NCI-H345 (cell line): ENCODE measurements at places on chromosomes 4 and X.

- peak; percentile 81 for DNase-seq
Measured at GRCh38 chr4:73573794-73574528, 46.3 kb downstream of the RASSF6 start.

DNA sequence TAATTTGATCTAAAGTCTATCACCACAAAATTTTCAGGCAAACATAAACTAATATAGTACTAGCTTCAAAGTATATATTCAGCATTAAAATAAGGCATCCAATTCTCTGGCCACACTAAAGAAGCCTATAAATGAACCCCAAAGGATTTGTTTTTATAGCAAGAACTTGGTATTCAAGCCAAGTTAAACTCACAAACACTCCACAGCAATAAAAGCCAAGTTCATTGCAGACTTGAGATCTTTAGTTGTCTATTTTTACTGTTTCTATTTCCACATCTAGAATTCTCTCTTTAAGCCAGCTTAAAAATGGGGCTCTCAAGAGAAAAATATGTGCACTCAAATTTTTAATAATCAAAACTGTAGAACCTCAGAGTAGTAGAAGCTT lies 51.1 kb downstream of the WDFY3 start:
- no peak for DNase-seq

DNA sequence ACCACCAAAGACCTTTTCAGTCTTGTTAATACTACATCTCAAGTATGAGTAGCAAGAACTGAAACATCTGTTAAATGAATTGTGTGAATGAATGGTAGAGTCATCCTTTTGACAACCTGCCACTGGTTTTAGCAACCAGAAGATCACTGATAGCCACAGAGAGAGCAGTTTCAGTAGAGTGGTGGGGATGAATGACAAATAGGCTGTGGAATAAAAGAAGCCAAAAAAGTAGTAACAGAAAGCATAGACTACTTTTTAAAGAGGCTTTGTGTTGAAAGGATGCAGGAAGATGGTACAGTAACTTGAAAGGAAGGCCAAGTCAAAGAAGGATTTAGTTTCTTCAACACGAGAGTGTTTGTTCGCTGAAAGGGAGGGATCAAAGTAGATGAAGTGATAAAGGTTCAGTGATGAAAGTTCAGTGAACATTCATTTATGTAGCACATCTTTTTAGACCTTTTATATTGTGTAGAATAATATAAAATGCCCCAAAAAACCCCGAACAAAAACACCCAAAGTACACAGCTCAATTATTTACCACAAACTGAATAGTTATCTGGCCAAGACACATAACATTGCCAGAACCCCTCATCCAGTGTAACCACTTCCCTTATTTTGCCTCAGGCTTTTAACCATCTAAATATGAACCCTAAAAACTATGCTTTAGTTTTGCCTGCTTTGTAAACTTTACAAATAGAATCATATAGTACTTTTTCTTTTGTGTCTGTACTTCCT lies 40.1 kb upstream of the EIF1AX start:
- DNase-seq, result no peak

GRCh38 chr4:25654031-25654970 lies 1.4 kb upstream of the SLC34A2 start:
- DNase-seq, result no peak

GRCh38 chr4:154720123-154720522 lies 23.7 kb upstream of the LRAT start:
- DNase-seq, result no peak
